ENCODE measurements at places on chromosomes 2 and 18.

DNA sequence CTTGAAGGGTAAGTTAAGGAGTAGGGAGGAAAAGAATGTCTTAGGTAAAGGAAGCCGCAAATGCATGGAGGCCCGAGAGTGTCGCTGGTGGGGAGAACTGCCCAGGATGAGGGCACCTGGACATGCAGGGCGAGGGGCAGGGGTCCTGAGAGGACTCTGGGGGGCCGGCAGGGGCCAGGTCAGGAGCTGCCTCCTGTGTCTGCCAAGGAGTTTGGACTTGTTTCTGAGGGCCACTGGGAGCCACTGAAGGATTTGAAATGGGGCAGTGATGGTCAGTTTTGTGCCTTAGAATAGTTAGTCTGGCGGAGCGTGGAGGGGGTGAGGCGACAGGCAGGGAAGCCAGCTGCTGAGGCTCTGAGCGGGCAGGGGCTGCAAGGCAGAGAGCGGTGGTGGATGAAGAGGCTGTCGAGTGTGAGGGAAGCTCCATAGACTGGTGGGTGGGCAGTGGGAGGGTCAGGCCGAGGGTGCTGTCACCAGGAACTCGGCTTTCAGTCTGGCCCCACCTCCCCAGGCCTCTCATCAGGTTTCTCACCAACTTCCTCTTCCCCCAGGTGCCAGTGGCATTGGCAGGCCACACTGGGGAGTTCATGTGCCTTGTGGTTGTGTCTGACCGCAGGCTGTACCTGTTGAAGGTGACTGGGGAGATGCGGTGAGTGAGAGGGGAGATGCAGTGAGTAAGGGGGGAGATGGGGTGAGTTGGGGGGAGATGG lies 14.7 kb upstream of the SLC4A3 start:
- DNase-seq = no peak

DNA sequence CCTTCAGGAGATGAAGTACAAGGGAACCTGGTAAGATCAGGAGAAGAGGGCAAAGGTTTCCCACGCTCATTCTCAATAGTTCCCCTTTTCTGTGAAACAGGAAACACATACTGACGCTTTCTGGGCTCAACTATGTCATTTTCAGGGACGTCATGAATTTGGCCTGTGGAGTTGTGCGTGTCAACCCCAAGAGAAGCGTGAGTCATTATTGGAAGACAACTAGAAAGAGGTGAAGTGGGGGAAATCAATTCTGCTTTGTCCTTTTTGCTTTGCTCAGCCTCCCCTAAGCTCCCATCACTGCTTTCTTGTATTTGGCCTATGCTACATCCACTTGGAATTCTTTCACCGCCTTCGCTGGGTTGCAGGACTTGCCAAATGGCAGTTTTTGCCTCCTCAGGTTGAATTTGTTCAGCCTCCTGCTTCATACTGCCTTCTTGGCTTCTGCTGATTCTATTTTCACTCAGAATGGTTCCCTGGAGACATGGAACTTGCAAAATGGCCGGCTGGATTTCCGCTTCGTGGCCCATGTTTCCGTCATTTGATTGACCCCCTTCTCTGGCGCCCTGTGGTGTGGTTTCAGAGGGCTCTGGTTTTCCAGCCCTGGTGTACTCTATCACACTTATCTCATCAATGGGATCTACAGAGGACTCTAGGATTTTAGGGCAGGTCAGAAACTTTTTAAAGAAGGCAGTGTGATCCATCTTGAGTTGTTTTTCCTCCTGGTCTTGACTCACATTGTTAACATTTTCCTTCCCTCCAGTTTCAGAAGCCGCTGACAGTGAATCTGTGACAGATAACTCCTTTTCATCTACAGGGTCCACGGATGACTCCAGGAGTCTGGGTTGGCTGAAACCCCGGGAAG lies 93.3 kb downstream of the ALPK2 start:
- DNase-seq = no peak

GRCh38 chr2:178526256-178526655 lies 46.0 kb downstream of the PLEKHA3 start:
- no peak for DNase-seq

DNA sequence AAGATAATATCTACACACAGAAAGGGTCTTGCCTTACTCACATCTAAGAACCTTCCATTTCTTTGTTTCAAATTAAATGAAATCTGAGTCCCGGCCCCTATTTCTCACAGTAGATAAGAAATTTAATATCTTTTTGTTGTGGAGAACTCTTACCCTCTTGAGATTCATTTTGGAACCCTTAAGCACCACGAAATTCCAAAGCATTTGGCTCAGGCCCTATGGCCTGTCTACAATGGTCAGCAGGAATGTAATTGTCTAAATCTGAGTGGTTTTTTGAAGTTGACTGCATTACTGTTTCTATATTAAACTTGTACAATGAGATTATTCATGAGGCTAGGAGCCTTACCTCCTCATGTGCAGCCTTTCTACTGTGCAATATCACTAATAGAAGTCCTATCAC lies 723.3 kb downstream of the TSN start:
- no peak for DNase-seq

DNA sequence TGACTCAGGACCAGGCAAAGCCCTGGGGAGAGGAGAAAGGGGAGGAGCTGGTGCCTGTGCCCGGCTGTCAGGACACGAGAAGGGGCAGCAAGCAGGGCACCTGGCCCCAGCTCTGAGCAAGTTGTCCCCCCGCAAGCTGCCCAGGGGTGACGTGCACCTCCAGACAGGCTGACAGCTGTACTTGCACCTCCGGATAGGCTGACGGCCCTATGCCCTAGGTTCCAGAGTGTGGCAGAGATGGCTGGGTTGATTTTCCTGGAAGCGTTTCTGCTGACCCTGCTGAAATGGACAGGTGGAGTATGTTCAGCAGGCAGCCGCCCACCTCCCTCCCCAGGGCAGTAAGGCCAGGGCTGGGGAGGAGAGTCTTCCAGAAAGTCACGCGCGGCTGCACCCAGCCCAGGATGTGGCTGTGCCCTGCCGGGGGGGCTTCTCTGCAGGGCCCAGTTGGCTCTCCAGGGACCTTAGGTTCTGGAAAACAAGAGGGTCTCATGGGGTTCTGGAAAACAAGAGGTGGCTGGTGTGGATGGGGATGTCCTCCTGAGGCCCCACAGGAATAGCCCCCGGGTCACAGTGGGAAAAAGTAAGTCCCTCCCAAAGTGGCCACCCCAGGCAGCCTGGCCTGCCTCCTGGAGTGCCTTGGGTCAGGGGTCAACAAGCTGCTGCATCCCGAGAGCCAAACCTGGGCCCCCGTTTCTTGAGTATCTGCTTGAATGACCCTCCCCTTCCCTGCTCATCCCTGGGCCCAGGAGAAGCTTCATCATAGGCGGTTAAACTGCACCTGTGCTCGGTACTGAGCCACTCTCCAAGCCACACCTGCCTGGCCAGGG lies 71.4 kb upstream of the OTOS start:
- DNase-seq = no peak

GRCh38 chr2:239308661-239309397 lies 92.0 kb downstream of the HDAC4 start:
- DNase-seq = no peak

- DNase-seq = no peak
These were observed 31.5 kb downstream of the EHBP1 start for GRCh38 chr2:62736899-62737559.

DNA sequence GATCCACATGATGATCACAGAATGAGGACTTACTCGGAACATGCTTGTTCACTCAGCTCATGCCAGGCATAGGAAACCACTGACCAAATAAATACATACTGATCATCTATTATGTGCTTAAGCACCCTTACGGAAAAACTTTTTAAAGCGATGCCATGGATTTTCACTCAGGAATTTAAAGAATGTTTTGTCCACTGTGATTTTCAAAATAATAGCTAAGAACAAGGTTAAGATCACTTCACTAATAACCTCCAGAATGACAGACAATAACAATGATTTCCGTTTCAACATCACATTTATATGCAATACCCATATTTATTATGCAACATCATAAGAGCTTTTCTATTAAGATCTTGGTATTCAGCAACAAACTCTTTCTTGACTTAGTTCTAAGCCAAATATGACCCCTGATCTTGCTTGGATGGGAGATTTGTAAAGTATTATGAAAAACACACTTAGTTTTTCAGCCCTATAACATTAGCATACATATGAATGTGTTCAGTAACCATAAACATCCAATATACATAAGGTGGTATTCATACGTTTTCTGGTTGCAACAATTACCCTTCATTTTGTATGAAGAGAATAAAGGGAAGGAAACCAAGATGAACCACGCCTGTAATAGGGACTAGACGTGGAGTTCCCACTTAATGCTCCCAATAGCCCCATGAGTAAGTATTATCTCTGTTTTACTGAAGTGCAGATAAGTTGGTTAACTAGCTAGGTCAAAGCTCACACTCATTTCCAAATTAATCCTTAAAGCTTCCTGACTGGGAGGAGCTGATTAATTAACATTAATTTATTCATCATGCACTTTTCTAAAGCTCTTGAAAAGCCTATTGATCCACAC lies 1.9 kb downstream of the CD302 start:
- no peak for DNase-seq

DNA sequence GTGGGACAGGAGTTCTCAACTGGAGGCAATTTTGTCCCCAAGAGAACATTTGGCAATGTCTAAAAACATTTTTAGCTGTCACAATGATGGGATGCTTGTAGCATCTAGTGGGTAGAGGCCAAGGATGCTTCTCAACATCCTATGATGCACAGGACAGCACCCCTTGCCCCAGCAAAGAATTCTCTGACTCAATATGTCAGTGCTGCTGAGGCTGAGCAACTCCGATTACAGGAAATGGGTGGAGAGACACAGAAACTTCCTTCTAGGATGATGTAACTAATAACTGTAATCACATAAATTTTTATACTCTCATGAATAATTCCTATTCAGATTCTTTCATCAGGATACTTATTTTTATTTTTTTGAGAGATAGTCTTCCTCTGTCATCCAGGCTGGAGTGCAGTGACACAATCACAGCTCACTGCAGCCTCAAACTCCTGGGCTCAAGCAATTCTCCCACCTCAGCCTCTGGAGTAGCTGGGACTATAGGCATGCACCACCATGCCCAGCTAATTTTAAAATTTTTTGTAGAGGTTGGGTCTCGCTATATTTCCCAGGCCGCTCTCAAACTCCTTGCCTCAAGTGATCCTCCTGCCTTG lies 120.3 kb upstream of the ACAA2 start:
- no peak for DNase-seq

- no peak for DNase-seq
These were observed 1.2 kb downstream of the ALK start for GRCh38 chr2:29920130-29920577.

- DNase-seq = no peak
These were observed 34.8 kb downstream of the HAT1 start for GRCh38 chr2:171957061-171957460.

GRCh38 chr18:3706279-3707097 lies 256.5 kb downstream of the TGIF1 start:
- no peak for DNase-seq

- DNase-seq = no peak
These were observed 11.7 kb upstream of the C18orf63 start for GRCh38 chr18:74303936-74304335.
